ENCODE measurements at places on chromosomes 12 and 14. TPM values are rescaled to one million over a fixed set of nuclear protein-coding genes. Genes with fewer than 3 reads are reported as not detected.

SERPINA3 gene
- 66.7 TPM for total RNA-seq

CACNA2D4 gene
- 1.8 TPM for total RNA-seq

EP400 gene
- 13.9 TPM for total RNA-seq

FAM181A gene
- total RNA-seq = not detected

GRIP1 gene
- not detected for total RNA-seq
